ENCODE measurements at places on chromosomes 11 and 22. TPM values are rescaled to one million over a fixed set of nuclear protein-coding genes. Genes with fewer than 3 reads are reported as not detected.

The ENTHD1 gene
- 21.1 TPM for polyA plus RNA-seq

The TSPAN32 gene
- polyA plus RNA-seq: 1.5 TPM

The OR52A1 gene
- not detected for polyA plus RNA-seq

The OR51B5 gene
- polyA plus RNA-seq: 0.78 TPM

The WT1 gene
- 62.2 TPM for polyA plus RNA-seq

The TBC1D22A gene
- 16.6 TPM for polyA plus RNA-seq

The MISFA gene
- polyA plus RNA-seq: 483 TPM

The OR8G1 gene
- 0.29 TPM for polyA plus RNA-seq

The GAS2L1 gene
- polyA plus RNA-seq: 84.9 TPM

The MOV10L1 gene
- polyA plus RNA-seq: 73.3 TPM

The MN1 gene
- polyA plus RNA-seq: 5.6 TPM
